ENCODE measurements at places on chromosomes 12 and 14.

- no peak for DNase-seq
These were observed 207.1 kb upstream of the SLC16A7 start for GRCh38 chr12:59388694-59389093.

DNA sequence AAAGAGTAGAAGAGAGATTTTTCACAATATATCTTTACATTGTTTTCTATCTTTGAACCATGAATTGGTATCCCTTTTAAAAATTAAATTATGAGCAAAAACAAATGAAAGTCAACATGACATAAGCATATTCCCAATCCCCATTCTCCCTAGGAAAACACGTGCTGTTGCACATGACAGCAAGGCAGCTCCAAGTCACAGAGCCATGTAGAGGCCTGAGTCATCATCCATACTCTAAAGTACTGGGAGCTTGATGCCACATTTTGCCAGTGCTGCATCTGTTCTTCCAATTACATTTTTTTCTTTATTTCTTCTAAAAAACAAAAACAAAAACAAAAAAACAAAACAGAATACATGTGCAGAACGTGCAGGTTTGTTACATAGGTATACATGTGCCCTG lies 115.2 kb downstream of the ITPR2 start:
- DNase-seq, result no peak

GRCh38 chr14:77843195-77843594 lies 43.3 kb downstream of the ADCK1 start:
- no peak for DNase-seq

- no peak for DNase-seq
These were observed 47.3 kb downstream of the WDR20 start for GRCh38 chr14:102187044-102187443.

DNA sequence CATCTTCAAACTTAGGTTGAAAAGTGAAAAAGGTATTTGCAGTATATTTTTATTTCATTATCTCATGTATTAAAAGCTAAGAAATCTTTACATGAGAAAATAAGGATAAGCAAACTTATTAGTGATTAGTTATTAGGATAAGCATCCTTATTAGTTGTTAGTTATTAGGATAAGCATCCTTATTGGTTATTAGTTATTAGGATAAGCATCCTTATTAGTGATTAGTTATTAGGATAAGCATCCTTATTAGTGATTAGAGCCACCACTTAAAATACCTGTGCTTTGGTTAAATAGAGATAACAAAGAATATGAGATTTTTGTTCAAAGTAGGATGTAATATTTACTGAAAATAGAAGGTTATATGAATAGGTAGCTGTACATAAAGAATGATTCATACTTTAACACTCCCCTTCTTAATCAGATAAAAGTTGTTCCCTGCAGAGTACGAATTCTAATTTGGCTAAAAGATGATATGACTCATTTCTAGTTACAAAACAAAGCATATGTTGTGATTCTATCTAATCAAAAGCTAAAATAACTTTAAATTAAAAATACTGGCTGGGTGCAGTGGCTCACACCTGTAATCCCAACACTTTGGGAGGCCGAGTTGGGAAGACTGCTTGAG lies 56.4 kb downstream of the KDM5A start:
- DNase-seq, result no peak

DNA sequence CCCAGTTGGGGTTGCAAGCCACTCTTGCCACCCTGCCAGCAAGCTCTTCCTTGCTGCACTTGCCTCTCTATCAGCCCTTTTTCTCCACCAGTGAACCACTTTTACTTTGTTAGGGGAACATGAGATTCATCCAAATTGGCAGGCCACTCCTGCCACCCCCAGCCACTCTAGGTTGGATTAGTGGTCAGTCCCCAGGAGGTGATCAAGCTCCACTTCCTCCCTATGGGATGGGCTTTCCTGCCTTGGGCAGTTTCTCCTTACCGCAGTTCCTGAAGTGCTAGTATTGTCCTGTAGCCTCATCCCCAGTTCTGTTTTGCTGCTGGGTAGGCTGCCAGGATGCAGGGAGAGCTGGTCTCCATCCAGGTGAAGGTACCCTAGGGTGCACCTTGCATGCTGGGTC lies 104.5 kb downstream of the ALG10 start:
- no peak for DNase-seq

DNA sequence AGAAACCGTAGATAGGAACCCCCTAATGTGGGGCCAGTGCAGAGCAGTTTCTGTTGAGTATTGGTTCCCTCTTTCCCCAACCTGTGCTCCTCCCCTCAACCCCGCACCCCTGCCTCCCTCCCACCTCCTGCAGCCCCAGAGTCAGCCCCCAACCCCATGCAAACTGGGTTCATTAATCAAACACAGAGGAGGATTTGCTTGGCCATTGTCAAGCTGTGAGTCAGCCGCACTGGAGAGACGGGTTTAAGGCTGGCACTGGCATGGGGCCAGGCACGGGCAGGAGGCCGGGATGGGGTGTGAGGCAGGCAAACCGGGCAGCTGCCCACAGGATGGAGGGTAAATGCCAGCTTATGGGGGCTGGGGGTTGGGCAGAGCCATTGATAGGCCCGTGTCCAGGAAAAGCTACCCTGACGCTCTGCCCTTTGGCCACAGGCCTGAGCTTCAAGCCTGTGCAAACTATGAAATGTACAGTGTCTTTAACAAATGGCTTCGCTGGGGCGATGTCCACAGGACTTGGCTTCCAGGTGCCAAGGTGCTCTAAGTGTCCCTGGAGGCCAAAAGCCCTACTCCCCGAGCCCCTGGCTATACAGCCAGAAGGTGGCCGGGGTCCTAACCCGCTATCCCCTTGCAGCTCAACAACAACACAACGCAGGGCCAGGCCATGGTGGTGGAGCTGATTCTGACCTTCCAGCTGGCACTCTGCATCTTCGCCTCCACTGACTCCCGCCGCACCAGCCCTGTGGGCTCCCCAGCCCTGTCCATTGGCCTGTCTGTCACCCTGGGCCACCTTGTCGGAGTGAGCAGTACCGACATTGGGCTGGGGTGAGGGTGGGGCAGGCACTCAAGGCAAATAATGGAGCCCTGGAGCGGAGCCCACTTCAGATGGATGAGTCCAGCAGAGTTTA lies 1.4 kb downstream of the AQP5 start:
- DNase-seq, result no peak

- DNase-seq, result no peak
These were observed 191.7 kb upstream of the FRMD6 start for GRCh38 chr14:51460011-51460410.

Measured in activated T-cell treated with anti-CD3 and anti-CD28 coated beads, Interleukin-2, amount 50 U/mL, for 24 hours (primary cell).